Activated CD8-positive, alpha-beta memory T cell treated with anti-CD3 and anti-CD28 coated beads for 1 hour (primary cell): ENCODE measurements at places on chromosomes 3 and 15.

- DNase-seq = no peak
These were observed 26.3 kb downstream of the NRG4 start for GRCh38 chr15:75985971-75986370.

- no peak for DNase-seq
These were observed 55.9 kb downstream of the SGO1 start for GRCh38 chr3:20130106-20130505.

- DNase-seq = no peak
These were observed 102.7 kb downstream of the CGNL1 start for GRCh38 chr15:57479005-57479404.

- no peak for DNase-seq
These were observed 66.5 kb downstream of the POLR2M start for GRCh38 chr15:57773051-57773450.

GRCh38 chr15:85133709-85134108 lies 152.1 kb downstream of the PDE8A start:
- DNase-seq = no peak

DNA sequence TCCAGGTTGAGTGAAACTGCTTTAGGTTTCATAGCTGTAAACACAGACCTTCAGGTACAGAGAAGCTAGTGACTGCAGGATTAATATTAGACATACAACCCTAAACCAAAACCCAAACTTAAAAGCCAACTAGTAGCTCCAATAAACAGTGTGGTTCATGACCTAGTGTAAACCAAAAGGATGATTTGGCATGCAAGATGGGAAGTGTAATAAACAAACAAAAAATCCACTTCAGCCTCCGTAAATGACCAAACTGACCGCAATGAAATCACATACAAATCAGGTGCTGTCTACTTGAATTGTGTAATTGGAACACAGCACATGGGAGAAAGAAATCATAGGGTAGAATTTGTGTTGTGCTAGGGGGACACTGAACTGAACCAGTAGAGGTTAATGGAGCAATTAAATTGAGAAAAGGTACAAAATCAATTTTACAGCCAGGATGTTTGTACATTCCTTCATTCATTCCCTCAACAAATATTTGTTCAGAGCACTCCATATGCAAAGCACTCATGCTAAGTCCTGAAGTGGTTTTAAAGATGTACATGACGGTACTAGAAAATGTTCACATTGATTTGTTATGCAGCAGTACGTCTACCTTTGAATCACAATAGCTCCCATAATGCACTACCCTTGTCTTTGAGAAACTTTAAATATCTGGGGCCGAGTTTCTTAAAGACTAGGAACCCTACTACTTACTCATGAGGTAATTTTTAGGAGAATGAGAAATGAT lies 21.4 kb upstream of the CHST2 start:
- no peak for DNase-seq

DNA sequence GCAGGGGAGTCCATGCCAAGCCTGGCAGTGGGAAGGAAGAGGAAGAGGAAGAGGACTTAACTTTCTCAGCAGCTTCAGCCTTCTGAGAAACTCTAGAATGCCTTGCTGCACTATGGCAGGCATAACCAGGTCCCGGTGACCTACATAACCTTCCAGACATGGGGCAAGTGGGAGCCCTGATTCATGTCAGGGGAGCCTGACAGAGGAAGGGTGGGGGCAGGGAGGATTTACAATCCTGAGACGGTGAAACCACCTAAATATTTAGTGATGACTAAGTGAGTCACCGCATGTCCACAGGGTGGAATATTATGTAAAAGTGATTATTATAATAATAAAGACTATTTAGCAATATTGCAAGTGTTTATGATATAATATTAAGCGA lies 46.7 kb downstream of the AMOTL2 start:
- no peak for DNase-seq

- no peak for DNase-seq
These were observed 150.2 kb upstream of the SUCLG2 start for GRCh38 chr3:67804578-67804977.

DNA sequence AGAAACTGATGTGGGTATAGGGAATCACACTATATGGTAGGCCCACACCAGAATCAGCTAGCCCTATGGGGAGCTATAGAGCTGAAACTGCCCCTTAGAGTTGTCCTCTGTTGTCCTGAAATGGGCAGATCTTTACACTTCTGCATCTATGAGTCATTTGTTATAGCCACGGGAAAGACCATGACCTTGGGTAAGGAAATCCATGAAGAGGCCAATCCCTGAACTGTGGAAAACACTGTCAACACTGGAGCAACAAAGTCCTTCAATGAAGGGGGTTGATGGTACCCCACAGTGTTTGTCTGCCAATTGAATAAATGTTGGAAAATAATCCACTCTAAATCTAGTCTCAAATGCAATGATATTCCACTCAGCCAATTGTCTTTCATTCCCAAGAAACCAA lies 5.2 kb upstream of the CD200R1 start:
- no peak for DNase-seq

- no peak for DNase-seq
These were observed 15.3 kb upstream of the PLCL2 start for GRCh38 chr3:16869261-16870005.

GRCh38 chr15:68488290-68488689 lies 56.3 kb upstream of the ITGA11 start:
- DNase-seq = no peak

DNA sequence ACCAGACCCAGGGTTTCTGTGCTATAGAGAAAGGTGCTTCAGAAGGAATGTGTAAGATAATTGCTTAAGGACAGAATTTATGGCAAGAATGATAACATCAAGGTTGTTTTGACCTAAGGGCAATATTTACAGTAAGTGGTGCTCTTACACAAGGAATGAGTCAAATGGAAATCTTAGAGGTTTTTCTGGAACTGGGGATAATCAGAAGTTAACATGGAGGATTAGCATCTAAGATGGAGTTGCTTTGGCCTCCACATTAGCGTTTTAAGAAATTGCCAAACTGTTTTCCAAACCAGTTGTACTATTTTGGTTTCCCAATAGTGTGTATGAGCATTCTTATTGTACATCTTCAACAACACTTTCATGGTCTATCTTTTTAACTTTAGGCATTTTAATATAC lies 3.1 kb downstream of the WDR93 start:
- no peak for DNase-seq

- no peak for DNase-seq
These were observed 1.2 kb upstream of the USF3 start for GRCh38 chr3:113697500-113698090.

DNA sequence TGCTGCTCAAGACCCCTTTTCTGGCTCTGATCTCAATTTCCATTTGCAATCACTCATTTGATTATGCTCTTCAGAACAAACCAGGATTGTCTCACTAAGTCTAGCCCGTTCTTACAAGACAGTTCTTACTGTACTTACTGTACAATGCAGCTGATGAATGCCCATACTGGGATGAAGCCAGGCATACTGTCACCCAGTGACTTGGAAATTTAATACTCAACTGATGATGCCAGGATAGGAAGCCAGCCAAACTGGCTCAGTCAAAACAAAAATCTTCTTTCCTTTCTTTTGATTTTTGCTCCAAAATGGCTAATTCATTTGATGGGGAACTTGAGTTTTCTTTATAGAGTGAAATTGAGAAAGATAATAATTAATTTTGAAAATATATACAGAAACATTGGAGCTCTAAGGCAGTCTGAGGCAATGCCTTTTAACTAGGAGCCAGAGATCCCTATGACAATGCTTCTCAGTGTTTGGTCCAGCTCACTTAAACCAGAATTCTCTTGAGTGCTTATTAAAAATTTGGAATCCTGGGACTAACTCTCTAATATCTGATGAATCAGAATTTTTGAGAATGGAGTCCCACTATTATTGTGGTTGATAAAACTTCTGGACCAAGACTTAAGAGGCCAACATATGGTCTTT lies 265.6 kb upstream of the THBS1 start:
- no peak for DNase-seq

DNA sequence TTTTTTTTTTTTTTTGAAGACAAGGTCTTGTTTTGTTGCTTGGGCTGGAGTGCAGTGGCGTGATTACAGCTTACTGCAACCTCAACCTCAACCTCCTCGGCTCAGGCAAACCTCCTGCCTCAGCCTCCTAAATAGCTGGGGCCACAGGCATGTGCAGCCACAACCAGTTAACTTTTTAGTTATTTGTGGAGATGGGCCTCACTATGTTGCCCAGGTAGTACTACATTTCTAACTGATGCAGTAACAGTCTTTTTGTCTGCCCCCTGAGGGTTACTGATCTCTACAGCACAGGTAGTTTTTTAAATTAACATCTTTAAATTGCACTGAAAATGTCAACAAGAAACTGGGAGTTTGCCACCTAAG lies 3.4 kb upstream of the LMLN start:
- DNase-seq = no peak

DNA sequence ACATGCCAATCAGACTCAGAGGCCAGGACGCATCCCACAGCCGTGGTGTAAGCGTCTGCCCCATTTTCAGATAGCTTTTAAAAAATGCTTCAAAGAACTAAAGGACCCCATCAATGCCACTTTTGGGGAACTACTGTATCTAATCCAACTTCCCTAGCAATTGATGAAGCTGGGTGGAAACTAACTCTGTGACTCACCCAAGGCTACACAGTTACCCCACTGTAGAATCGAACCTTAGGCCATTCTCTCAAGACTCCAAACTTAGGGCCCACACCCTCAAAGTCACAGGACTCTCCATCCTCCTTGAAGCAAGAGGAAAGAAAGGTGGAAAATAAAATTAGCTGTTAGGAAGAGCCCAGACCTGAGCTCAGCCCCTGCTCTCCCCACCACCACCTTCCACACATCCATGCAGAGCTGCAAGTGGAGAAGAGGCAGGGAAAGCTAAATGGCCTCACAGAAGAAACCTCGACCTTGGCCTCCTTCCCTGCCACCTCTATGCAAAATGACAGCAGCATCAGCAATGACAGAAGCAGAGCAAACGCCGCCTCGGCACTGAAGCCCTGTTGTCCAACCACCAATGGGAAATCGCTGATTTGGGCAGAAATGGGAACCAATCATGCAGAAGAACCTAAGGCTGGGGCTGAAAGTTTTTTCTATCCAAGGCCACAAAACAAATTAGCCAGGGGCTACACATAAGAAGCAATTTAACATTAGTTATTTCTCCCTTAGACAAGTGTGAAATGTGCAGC lies 22.2 kb downstream of the ANP32A start:
- no peak for DNase-seq

DNA sequence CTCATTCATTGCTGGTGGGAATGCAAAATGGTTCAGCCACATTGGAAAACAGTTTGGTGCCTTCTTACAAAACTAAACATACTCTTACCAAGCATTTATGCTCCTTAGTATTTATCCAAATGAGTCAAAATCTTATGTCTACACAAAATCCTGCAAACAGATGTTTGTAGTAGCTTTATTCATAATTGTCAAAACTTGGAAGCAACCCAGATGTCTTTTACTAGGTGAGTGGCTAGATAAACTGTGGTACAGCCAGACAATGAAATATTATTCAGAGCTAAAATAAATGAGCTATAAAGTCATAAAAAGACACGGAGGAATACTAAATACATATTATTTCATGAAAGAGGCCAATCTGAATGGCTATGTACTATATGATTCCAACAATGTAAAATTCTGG lies 709.5 kb downstream of the NSUN3 start:
- DNase-seq = no peak

DNA sequence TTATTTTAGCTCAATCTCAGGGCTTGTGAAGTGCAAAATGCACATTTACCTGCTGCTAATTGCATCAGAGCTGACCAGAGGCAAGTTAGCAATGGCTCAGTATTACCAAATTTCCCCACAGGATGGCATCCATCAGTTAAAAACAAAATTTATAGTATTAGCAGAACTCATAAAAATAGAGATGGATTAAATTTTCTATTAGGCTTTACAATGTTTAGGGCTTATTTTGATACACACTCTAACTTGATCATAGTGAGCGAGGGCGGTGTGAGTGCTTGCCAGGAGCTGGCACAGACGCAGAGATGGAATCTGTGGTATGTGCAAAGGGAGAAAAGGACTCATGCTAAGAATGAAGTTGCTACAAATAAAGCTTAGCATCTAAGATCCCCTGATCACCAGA lies 241.0 kb downstream of the NSUN3 start:
- DNase-seq = no peak

- no peak for DNase-seq
These were observed 268.7 kb upstream of the AGTR1 start for GRCh38 chr3:148428862-148429605.

DNA sequence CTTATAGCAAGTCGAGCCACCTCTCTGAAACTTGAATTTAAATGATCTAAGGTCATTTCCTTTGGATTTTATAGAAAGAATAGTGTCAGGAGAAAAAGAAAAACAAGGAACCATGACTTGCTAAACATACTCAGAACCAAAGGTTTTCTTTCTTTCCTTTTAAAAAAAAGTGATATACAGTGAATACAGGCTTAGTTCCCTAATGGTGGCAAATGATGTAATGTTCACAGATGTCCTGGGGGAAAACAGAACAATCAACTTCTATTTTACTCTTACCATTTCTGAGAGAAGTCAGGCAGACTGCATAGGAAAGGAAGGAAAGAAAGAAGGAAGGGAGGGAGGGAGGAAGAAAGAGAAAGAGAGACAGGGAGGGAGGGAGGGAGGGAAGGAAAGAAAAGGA lies 56.5 kb downstream of the ST6GAL1 start:
- DNase-seq = no peak

DNA sequence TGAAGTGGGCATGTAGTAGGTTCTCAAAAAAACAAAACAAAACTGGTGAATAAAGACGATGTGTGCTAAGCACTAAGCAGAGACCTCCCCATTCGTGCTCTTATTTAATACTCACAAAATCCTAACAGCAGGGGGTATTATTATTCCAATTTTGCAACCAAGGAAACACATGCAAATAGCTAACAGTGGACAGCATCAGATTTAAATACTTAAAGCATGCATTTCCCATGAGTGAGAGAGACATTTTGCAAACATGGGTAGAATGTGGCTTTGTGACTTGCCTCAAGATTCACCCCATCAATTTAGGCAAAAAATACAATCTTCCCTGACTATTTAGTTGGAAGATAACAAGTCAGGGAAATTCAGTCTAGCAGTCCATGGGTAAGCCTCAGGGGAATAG lies 946.2 kb upstream of the CFAP20DC start:
- no peak for DNase-seq

GRCh38 chr3:182063742-182064141 lies 352.0 kb downstream of the SOX2 start:
- DNase-seq = no peak

DNA sequence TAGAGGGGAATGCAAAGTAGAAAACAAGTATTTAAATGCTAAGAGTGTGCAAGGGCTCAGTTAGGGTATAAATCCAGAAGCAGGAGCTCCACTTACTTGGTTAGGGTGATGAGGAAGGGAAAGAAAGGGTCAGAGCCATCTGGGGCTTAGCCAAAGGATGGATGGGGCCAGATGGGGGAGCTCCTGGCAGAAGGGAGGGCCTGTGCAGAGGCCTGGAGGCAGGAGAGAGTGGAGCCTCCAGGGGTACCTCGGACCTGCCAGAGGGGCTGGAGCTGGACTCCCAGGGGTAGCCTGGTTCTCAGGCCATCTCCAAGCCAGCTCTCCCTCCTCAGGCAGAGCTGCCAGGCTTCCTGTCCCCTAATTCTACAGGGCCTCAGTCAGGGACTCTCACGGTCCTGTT lies 506.3 kb downstream of the SHQ1 start:
- DNase-seq = no peak
